ENCODE measurements at places on chromosomes 16 and 17.

- no peak for DNase-seq
Observed at GRCh38 chr17:59837308-59838051, 55.3 kb downstream of the TUBD1 start.

GRCh38 chr17:13378361-13378760 is 223.4 kb downstream of the HS3ST3A1 start:
- DNase-seq, result no peak

- no peak for DNase-seq
Observed at GRCh38 chr16:89893642-89894548, 20.5 kb downstream of the TCF25 start.

DNA sequence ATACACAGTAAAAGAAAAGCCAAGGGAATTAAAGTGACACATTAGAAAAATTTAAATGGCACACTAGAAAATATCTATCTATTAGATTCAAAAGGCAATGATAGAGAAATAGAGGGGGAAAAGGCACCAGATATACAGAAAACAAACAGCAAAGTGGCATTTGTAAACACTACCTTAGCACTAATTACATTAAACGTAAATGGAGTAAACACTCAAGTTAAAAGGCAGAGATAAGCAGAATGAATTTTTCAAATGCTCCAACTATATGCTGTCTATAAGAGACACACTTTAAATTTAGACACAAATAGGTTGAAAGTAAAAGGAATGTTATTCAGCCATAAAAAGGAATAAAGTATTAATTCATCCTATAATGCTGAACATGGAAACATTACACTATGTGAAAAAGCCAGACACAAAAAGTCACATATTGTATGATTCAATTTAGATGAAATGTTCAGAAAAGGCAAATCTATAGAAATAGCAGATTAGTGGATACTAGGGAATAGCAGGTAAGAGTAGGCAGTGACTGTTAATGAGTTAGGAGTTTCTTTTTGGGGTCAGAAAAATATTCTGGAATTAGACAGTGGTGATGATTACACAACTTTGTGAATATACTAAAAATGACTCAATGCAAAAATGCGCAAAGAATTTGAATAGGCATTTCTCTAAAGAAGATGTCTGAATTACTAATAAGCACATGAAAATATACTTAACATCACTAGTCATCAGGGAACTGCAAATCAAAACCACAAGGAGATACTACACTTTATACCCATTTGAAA is 92.4 kb downstream of the BRIP1 start:
- no peak for DNase-seq

DNA sequence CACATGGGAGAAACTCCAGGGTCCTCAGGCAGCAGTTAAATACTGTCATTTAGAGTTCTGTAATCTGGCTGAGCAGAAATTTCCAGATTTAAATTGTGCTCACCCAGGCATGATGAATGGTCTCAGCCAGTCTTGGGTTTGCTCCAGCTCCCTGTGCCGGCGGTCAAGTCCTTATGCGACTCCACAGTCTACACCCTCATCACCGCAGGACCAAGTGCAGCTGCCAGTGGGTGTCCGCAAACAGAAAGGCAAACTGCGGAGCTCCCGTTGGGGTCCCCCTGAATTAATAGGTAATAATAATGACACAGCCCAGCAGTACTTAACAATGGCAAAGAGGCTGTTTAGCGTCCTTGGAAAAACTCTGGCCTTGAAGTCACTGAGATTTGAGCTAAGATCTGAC is 3.9 kb upstream of the CACNG4 start:
- no peak for DNase-seq

DNA sequence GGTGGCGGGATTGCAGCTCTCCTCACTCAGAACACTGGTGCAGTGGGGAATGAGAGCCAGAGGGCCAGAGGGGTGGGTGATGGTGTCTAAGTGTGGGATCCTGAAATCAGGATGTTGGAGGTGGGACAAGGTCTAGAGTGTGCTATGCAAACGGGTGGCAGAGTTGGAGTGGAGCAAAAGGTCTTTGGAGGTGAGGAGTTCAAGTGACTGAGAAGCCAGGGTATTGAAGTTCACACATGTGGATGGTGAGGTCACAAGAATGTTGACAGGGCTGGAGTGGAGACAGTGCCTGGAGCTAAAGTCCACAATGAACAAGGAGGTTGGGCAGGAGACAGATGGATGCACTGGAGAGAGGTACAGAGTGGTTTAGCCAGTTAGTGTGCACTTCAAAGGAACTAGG is 38.3 kb upstream of the MAP3K14 start:
- DNase-seq, result no peak

DNA sequence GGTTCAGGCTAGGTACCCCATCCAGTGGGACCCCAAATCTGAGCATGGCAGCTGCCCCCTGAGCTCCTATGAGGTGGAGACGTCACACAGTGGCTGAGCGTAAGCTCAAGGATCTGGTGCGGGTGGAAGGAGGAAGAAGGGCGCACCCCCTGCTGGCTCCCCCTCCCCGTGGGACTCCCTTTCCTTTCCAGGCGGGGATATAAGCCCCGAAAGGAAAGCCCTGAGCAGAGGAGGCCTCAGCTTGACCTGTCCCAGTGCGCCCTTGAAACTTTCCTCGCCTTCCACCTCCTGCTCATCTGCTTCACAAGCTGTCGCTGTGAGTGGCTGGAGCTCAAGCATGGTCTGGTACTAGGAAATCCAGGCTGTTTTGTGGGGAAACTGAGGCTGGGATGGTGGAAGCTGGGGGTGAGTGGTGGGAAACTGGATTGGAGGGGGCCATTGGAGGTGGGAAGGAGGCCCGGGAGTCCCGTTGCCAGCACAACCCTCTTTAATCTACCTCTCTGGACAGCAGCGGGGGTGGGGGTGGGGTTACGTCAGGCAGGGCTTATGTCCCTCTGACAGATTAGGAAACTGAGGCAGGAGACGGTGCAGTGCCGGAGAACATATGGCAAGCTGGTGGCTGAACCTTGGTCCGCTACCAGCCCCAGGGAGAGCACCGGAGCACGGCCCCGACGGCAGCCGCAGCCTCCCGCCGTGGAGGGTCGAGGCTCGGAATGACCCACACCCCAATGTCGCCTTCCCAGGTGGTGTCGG is 92.3 kb upstream of the TMEM97 start:
- DNase-seq, result no peak

- no peak for DNase-seq
Observed at GRCh38 chr17:43598357-43599045, 52.4 kb upstream of the ETV4 start.

DNA sequence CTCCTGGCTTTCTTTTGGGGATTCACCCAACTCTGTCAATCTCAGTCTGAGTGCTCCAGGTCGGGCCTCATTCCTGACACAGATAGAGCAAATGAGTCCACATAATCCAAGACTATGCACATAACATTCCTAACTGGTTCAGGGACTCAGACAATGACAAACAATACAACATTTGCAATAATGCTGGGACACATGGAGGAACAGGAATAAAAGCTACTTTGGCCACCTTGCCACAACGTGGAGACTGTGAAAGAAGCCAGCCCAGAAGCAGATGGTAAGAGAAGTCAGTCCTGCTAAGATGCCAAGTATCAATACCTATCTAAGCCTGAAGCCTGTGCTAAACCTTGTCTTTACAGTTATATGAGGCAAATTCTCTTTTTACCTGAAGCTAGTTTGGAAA is 39.0 kb downstream of the GLG1 start:
- DNase-seq, result no peak

DNA sequence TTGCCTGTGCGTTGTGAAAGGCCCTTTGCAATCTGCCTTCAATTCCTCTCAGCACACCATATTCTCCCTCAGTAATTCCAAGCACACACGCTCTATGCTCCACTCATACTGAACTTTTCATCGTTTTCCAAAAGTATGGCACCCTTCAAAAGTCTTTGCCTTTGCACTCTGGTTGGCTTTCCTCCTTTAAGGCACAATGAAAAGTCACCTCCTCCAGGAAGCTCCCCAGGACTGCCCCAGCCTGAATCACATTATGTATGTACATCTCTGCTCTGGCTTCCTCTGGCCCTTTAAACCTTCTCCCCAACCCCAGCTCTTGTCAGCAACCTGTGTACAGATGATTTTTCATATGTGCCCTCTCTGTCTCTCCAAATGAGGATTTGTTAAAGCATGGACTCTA is 250.7 kb downstream of the MAF start:
- DNase-seq, result no peak

- DNase-seq, result no peak
Observed at GRCh38 chr17:78766743-78767294, 15.3 kb downstream of the CYTH1 start.
